ENCODE measurements at places on chromosomes 5 and 9. TPM values are rescaled to one million over a fixed set of nuclear protein-coding genes. Genes with fewer than 3 reads are reported as not detected.

Gene EMB
- total RNA-seq: 41.4 TPM

Gene PLEKHG4B
- not detected for total RNA-seq

Gene EQTN
- total RNA-seq: not detected

Gene OSMR
- 0.17 TPM for total RNA-seq

Gene FRMD3
- total RNA-seq: 0.12 TPM

Gene TRUB2
- total RNA-seq: 28.0 TPM

Gene PHF19
- total RNA-seq: 295 TPM

Gene SPATA31D4
- not detected for total RNA-seq

Gene PRUNE2
- total RNA-seq: 0.38 TPM

Gene PAPPA
- total RNA-seq: not detected

DNA sequence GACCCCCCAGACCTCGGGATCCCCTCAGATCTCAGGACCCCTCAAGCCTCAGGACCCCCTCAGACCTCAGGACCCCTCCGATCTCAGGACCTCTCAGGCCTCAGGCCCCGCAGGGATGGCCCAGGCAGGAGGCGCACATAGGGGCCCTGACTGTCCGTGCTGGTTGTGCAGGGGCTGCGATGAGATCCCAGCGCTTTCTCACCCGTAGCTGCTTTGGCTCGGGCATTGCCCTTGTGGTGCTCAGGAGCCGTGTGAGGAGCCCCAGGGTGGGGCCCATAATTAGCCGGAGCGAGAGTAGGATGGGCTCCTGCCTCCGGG lies 680 bp upstream of the LPCAT1 start:
- H3K4me3 ChIP-seq: peak overlapping the region; percentile 60
- H3K27ac ChIP-seq: no peak overlapping the region
- H3K27me3 ChIP-seq: no peaks in the 10 kb centered on the region

DNA sequence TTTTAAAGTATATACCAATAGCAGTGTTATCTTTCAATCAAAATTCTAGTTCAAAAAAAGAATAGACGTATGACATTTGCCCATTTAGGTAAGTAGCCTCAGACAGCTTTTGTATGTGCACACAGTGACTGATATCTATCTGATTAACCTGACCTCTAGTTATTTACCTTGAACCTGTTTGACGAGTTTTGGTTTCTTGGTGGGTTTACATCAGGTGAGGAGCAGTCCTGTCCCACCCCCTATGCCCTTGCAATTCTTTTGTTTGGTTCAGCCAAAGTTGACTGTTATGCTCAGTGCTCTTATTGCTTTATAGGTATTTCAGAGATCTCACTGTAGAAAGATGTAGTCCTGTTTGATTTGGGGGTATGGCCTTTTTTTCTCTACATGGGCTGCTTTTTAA lies 147.2 kb downstream of the ISOC1 start:
- no peak for DNase-seq
- H3K27ac ChIP-seq: no peak overlapping the region
- no peaks in the 10 kb centered on the region for H3K4me1 ChIP-seq
- H3K36me3 ChIP-seq: no peaks in the 10 kb centered on the region
- no peak overlapping the region for H3K4me3 ChIP-seq

GRCh38 chr5:122559676-122560075 lies 215.2 kb upstream of the SNX2 start:
- no peak for DNase-seq
- H3K27ac ChIP-seq: no peak overlapping the region
- no peaks in the 10 kb centered on the region for H3K36me3 ChIP-seq

GRCh38 chr9:98912450-98912849 lies 31.3 kb upstream of the COL15A1 start:
- no peaks in the 10 kb centered on the region for H3K27me3 ChIP-seq
- no peak for DNase-seq
- H3K4me1 ChIP-seq: no peaks in the 10 kb centered on the region
- H3K4me3 ChIP-seq: no peak overlapping the region

DNA sequence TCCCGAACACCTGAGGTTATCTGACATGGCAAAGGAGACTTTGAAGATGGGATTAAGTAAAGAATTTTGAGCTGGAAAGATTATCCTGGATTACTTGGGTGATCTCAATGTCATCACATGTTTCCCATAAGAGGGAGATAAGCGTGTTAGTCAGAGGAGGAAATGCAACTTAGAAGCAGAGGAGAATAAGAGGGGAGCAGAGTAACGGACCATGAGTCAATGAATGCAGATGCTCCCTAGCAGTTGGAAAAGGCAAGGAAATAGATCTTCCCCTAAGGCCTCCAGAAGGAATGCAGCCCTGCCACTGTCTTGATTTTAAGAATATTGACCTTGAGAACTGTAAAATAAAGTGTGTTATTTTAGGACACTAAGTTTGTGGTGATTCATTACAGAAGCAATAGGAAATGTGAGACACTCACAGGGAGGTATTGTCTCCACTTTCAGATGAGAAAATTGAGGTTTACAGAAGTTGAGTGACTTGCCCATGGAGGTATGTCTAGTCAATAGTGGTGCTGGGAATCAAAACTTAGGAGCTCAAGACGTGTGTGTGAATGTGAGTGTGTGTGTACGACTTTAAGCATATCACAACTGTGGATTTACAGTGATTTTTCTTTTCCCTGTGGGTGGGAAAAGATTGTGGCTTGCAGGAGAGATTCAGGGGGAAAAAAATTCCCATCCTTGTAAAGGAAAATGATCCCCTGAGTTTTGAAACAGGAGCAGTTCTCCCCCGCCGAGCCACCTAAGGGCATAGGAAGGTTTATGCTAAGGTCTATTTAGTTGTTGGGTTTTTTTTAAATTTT lies 125.3 kb downstream of the TRIM32 start:
- H3K36me3 ChIP-seq: no peaks in the 10 kb centered on the region
- no peak overlapping the region for H3K4me3 ChIP-seq
- no peaks in the 10 kb centered on the region for H3K4me1 ChIP-seq
- peaks cover 17% of the 10 kb centered on the region for H3K27me3 ChIP-seq
- no peak overlapping the region for H3K27ac ChIP-seq

- DNase-seq: no peak
- H3K27me3 ChIP-seq: no peaks in the 10 kb centered on the region
- H3K27ac ChIP-seq: no peak overlapping the region
- H3K4me1 ChIP-seq: no peaks in the 10 kb centered on the region
- H3K36me3 ChIP-seq: peaks cover 2% of the 10 kb centered on the region
Observed at GRCh38 chr5:64952951-64953673, 184.4 kb downstream of the CWC27 start.

- no peaks in the 10 kb centered on the region for H3K36me3 ChIP-seq
- no peak overlapping the region for H3K27ac ChIP-seq
- H3K27me3 ChIP-seq: peaks cover 11% of the 10 kb centered on the region
- no peak for DNase-seq
- H3K4me3 ChIP-seq: no peak overlapping the region
- H3K4me1 ChIP-seq: no peaks in the 10 kb centered on the region
Observed at GRCh38 chr5:170522211-170523141, 18.7 kb downstream of the KCNIP1 start.

GRCh38 chr5:142461028-142461590 lies 136.3 kb upstream of the SPRY4 start:
- peaks cover 3% of the 10 kb centered on the region for H3K4me1 ChIP-seq
- no peaks in the 10 kb centered on the region for H3K27me3 ChIP-seq
- no peak for DNase-seq
- no peaks in the 10 kb centered on the region for H3K36me3 ChIP-seq
- H3K27ac ChIP-seq: no peak overlapping the region

- H3K36me3 ChIP-seq: no peaks in the 10 kb centered on the region
- no peaks in the 10 kb centered on the region for H3K4me1 ChIP-seq
- no peak overlapping the region for H3K27ac ChIP-seq
- peaks cover 11% of the 10 kb centered on the region for H3K27me3 ChIP-seq
Observed at GRCh38 chr5:83447533-83447932, 24.0 kb upstream of the VCAN start.

DNA sequence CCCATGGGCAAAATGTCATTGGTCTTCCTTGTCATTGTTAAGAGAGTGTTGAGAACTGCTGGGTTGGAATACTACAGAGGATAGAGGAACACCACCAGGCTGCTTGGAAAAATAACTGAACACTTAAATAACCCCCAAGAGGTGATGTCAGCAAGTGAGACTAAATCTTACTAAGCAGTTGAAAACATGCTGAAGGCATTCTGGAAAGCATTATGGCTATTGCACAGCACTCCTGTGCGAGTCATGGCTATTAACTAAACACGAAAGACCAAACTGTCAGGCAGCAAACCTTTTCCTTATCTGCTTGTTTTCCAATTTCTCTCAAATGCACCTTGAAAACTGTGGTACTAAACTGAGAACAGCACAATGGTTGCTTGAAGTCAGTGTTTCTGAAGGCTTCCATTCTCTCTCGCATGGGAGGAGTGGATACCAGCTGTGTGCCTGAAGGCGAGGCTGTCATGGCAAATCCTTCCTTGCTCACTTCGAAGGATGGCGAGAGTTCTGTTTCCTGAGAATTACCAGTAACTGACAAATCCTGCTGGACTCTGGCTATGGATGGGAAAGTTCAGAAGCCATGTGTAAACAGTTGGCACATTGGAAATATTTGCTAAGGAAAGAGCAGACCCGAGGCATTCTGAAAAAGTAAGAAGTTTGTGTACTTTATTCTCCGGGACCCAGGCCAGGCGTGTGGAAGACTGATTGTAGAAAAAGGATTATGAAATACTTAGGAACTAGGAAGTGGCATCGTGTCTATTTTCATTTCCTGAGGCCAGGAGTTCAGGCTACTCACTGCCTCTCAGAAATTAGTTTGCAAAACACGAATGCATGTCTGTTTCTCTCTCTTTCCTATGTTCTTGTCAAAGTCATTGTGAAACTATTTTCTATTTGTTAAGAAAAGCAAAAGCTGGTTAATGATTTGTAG lies 182.1 kb downstream of the DMRT2 start:
- DNase-seq: no peak
- H3K36me3 ChIP-seq: no peaks in the 10 kb centered on the region
- H3K27me3 ChIP-seq: no peaks in the 10 kb centered on the region
- no peak overlapping the region for H3K4me3 ChIP-seq

DNA sequence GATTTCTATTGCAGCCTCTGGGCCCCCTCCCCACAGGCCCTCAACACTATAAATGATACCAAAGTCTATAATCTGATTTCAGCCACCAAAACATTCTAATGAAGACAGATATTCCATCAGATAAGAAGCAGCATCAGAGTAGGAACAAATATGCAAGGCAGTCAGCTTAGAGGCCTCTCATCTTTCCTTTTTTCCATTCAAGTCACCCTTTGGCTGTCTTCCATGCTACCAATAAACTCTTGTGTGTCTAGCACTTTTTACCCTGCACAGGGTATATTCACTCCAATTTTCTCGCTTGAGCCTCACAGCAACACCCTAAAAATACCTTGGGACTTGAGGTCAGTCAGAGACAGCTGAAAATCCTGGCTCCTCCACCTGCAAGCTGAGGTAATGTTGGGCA lies 193.7 kb downstream of the BRINP1 start:
- peaks cover 3% of the 10 kb centered on the region for H3K27me3 ChIP-seq
- H3K36me3 ChIP-seq: no peaks in the 10 kb centered on the region
- DNase-seq: no peak
- H3K27ac ChIP-seq: no peak overlapping the region
- no peaks in the 10 kb centered on the region for H3K4me1 ChIP-seq

GRCh38 chr5:169886033-169886432 lies 94.3 kb downstream of the INSYN2B start:
- no peak for DNase-seq
- no peaks in the 10 kb centered on the region for H3K27me3 ChIP-seq
- H3K4me3 ChIP-seq: no peak overlapping the region
- no peak overlapping the region for H3K27ac ChIP-seq

- H3K27ac ChIP-seq: no peak overlapping the region
- H3K4me1 ChIP-seq: no peaks in the 10 kb centered on the region
- H3K27me3 ChIP-seq: peaks cover 2% of the 10 kb centered on the region
- no peaks in the 10 kb centered on the region for H3K36me3 ChIP-seq
- DNase-seq: no peak
- H3K4me3 ChIP-seq: no peak overlapping the region
Observed at GRCh38 chr9:30757723-30758122, 1626.7 kb upstream of the ACO1 start.

DNA sequence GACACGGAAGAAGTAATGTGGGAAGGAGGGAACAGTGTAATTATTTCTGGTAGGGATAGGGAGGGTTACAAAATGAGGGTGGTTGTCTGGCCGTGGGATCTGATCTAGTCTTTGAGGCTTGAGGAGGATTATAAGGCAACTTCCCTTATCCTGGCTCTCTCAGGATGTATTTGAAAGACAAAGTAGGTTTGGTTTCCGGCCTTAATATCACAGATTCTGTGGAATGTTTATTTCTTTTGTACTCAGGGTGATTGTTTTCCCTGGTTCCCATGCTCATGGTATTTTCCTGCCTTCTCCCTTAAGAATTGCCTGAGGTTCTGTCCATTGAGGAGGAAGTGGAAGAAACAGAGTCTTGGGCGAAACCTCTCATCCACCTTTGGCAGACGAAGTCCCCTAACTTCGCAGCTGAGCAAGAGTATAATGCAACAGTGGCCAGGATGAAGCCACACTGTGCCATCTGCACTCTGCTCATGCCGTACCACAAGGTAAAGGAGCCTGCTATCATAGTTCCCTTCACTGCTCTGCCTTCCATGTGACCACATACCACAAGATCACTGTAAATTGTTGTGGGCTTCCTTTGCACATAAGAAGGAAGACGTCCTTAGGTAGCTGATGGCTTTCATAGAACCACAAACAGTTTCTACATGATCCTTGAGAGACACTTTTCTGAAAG lies 253.8 kb downstream of the KDM4C start:
- peaks cover 2% of the 10 kb centered on the region for H3K4me1 ChIP-seq
- no peak overlapping the region for H3K4me3 ChIP-seq
